Amniotic stem cell (primary cell): ENCODE measurements at places on chromosomes 4 and X.

DNA sequence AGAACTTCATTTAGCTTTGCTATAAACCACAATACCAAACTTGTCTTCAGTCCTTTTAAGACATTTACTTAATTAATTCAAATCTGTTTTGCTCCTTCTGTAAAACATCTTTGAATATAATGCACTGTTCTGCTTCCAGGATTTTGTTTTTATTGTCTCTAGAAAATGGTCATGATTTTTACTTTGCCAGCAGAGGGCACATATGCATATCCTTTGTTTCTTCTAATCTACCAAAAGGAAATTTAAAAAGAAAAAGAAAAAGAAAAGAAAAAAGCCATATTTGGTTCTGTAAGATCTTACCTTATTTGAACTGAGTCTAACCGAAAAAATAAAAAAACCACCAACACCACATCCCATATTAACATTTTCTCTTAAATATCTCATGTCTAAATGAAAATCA is 101.9 kb upstream of the CCSER1 start:
- no peak for DNase-seq

- no peak for DNase-seq
These were observed 186.6 kb downstream of the NKX6-1 start for GRCh38 chr4:84312426-84313012.

DNA sequence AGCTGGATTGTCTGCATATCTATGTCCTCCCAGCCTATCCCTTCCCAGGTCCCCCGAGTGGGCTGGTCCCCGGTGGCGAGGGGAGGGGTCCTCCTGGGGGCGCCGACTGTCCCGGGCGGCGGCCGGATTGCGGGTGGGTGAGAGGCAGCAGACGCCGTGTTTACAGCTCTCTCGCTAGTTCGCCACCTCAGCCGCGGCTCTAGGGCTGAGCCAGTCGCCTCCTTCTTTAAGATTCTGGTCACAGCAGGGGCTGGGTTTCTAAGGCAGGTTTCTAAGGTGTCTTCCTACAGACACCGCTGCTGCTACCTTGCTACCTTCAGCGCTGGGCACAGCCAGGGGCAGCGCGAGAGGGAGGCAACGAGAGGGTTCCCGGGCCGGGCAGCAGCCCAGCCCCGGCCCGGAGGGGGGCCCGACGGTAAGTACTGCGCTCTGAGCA is 57.2 kb downstream of the FRMPD3 start:
- no peak for DNase-seq

DNA sequence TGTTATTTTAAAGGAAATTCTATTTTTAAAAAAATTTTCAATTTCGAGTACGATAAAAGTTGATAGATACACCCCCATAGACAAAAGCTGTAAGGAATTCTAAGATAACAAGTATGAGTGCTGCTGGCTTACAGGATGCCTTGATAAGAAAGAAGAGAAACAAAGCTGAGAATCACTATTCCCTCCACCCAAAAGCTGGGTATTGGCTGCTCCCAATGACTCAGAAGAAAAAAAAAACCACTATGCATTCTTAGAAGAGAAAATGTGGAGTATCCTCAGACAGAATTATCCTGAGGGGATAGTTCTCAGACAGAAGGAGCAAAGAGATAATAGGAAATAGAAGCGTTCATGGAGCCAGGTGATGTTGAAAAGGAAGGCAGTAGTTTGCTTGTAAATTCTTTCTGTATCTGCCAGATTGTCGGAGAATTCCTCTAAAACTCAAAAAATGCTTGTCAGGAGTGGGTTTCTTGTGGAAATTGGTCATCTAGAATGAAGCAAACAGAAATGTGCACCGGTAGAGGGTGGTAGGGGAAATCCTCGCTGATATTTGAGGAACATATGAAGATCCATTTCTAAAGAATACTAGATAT is 217.5 kb upstream of the ADAMTS3 start:
- DNase-seq, result no peak

DNA sequence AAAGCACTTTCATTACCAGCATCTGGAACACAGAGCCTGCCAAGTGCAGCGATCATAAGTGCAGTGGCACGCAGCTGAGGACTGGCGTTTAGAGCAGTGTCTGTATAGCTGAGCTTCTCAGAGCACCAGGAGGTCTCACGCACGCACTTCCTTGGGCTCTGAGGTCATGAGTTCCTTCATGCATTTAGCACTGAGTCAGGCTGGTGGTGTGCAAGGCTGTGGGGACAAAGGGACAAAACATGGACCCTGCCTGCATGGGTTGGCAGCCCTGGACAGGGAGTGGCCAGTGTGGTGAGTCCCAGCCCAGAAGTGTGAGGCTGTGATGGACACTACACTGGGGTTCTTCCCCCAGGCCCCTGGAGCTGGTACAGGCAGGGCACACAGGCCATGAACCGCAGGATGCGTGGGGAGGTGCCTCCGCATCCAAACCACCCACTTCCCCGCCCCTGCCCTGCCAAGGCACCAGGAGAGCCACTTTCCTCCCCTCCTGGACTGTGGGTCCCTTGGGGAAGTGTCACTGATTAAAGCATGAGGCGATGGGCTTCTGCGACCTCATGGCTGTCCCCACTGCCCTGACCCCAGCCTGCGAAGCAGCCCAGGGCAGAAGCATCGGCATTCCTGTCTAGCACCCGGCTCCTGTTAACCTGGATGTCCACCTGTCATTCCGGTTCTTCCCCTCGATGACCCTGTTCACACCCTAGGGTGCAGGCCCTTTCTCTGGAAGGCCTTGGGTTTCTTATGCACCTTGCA is 37.2 kb upstream of the GPR78 start:
- DNase-seq, result no peak

GRCh38 chrX:13248867-13249486 is 70.9 kb downstream of the ATXN3L start:
- no peak for DNase-seq

GRCh38 chr4:89598602-89599001 is 238.4 kb downstream of the SNCA start:
- DNase-seq, result no peak

GRCh38 chrX:115368876-115369275 is 79.4 kb downstream of the LUZP4 start:
- DNase-seq, result no peak

- no peak for DNase-seq
These were observed 134.7 kb downstream of the DCLK2 start for GRCh38 chr4:150212927-150213326.

DNA sequence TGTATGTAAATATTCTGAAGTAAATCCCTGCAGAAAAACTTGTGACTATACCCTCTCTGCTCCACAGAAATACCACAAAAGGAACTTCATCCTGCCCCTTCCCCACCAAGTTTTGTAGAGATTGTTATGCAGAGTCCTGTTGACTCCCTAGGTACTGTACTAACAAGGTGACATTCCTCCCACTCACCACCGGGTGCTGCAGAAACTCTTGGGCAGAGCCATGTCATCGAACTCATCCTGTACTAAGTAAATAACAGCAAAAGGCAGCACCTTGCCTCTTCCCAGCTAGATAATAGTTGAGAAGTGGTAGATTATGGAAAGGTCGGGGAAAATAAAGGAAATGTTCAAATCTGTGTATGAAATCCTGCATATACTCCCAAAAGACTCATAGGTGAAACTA is 233.3 kb downstream of the STPG2 start:
- no peak for DNase-seq

DNA sequence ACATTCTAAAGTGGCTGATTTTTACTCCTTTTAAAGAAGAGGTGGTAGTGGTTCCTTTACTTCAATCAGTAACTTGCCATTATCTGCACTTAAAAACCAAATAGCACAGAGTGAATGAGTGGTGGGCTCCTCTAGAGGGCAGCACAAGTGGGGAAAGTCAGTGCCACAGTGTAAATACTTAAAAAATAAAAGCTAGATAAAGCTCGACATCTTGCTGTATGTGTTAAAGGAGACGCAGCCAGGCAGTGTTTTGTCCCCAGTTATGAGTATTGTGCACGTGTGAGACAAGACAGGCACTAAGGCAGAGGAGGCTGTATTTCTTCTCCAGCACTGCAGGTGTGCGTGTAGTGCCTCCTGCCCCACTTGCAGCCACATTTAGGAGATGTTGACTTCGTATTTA is 24.6 kb downstream of the NAP1L5 start:
- DNase-seq, result no peak

DNA sequence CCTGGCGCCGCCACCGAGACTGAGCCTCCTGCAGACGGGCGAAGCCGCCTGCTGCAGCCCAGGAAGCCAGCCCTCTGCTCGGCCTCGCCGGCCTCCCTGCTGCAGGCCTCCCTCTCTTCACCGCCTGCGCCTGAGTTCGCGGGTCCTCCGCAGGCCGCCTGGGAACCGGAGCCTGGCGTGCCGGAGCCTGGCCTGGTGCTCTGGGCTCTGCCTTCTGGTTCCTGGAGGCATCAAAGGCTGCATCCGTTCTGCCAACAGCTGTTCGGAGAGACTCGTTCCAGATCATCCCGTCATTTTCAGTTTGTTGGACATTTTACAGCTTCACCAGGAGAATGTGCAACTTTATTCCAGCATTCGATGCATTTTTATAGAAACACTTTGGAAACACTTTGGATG is 178.0 kb downstream of the DCLK2 start:
- no peak for DNase-seq
